ENCODE measurements at places on chromosomes 12 and 14.

GRCh38 chr12:82414926-82415325, 56.6 kb downstream of the METTL25 start:
- DNase-seq: no peak

DNA sequence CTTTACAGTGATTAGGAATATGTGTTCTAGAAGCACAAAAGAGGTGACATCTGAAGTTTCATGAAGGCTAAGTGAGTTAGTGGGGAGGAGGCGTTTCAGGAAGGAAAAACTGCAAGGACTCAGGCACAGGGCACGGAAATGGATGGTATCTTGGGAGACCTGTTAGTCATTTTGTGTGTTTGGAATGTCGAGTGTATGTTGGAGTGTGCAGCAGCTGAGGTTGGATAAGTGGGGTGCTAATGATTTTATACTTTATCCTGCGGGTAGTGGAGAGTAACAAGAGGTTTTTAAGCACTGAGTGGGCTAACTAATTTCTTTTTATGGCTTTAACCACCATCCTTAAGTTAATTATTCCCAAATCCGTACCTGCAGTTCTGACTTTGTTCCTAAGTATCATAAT, 571.5 kb upstream of the FBXO33 start:
- no peak for DNase-seq

DNA sequence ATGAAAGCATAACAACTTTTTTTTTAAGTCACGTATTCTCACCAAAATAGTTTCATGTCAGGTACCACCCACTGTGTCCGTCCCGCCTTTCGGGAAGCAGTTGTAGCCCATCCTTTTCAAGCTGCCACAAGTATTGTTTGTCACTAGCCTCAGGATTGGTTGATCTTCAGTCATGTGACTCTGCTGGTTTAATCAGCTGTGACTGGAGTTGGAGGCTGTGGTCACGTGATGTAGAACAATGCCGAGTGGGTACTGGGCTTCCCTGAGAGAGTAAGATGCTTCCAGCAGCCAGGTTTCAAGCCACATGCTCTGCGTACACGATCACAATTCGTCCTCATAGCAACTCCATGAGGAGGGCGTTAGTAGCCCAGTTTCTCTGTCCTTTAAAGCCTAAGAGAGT, 83.0 kb upstream of the WSCD2 start:
- no peak for DNase-seq

DNA sequence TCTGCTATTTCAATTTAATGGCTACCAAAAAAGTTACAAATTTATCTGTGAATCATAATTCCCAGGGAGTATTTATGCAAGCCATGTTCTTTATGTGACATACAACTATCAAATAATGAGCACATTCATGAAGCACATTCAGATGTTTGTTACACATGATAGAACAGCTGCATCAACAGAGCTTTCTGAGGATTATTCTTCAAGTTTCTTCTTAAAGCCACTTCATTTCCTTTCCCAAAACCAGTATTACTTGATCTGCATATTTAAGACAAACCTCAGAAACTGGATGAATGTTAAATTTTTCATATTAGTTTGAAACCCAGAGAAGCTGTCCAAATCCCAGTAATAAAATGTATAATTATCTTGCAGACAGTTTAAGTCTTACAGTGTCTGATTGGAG, 73.6 kb upstream of the SOX5 start:
- no peak for DNase-seq

DNA sequence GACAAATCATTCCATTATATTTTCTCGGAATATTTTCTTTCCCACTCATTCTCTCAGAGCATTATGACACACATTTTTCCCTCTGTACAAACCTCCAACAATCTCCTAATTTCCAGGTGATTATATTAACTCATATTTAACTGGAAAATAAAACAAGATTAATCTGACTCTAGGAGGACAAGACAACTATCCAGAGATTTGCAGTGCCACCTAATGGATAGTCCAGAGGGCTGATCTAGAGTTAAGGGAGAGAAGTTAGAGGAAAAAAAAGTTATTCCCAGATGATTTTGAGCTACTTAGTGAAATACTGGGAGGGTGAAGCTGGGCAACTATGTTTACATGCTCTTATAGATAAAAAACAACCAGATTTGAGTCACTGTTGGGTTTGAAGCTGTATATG, 161.7 kb downstream of the ALX1 start:
- peak; percentile 27 for DNase-seq

- DNase-seq: peak; percentile 73
These were observed 58.3 kb upstream of the RFLNA start for GRCh38 chr12:124236625-124237031.

Data from AG20443 (cell line).